ENCODE measurements at places on chromosomes 11 and 22. TPM values are rescaled to one million over a fixed set of nuclear protein-coding genes. Genes with fewer than 3 reads are reported as not detected.

Gene HEPHL1
- not detected for total RNA-seq

Gene SPDYC
- not detected for total RNA-seq

Gene CNTF
- total RNA-seq = 4.7 TPM

Gene CHRDL2
- total RNA-seq = not detected

Gene ENTHD1
- total RNA-seq = not detected

Gene KRTAP5-1
- total RNA-seq = not detected

DNA sequence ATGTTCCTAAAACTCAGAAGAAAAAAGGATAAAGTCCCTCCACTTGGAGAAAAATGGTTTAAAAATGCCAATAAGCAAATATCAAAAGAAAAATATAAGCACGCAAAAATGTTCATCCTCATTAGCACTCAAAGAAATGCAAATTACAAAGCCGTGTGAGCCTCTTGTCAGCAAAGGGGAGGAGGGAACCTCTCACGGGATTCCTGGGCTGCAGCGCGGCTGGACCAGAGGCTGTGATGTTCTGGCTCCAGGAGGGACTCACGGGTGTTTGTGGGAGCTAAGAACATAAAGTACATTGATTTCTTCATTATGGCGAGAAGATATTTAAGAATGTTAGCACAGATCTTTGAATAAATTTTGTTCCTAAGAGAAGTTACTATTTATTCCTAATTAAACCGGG lies 1451.2 kb downstream of the BRD1 start:
- DNase-seq = no peak

DNA sequence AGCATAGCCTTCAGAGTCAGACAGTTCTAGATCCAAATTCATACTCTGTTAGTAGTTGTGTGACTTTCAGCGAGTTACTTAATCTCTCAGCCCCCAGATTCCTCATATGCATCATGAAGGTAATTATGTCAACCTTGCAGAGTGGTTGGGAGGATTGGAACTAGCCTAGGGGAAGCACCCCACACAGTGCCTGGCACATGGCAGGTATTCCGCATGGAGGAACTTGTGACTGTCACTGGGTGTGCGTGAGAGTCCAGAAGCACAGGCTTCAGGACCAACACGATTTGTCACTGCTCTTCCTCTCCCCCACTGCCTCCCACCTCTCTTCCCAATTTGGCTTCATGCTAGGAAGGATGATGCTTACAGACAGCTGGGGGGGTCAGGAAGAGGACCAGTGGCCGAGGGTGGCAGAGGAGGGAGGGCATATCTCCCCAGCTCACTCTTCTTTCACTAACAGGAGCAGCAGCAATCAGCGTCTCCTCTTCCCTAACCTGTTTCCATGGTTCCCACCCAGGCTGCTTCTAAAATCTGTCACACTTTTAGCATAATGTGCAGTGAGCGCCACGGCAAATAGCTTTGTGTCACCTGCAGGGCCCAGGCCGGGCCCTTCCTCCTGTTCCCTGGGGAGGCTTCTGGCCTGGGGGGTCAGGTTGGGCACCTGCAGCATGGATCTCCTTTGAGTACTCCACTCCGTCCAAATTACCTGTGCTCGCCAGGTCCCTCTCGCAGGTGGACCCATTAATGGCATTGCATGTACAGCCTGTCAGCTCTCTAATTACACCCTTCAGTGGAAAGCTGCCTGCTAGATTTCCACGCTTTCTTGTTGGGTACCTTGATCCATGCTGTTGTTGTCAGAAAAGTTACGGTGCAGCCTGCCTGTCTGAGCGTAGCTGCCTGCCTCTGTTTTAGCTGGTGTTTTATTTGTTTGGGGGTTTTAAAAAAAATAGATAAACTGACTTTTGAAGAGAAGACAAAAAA lies 400.4 kb downstream of the NXPE2 start:
- DNase-seq = no peak

DNA sequence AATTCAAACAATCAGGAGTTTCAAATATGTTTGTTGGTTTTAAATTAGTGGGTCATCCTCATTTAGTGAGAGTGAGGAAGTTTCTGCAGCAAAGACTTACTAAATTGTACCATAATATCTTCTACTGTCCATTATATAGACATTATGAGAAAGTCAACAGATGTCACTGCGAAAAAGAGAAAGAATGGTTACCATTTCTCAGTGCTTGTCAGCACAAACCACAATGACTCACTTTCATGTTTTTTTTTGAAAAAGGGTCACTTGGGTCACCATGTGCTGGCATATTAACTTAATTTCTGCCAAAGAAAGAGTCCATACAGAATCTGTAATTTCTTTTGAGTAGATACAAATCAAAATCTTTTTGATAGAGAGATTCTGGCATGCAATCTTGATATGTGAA lies 924.6 kb upstream of the FAT3 start:
- DNase-seq = no peak

- no peak for DNase-seq
Observed at GRCh38 chr11:33787076-33787475, 12.8 kb upstream of the FBXO3 start.

Measured in natural killer cell treated with Interleukin-12 subunit alpha and Interleukin-12 subunit beta and Interleukin-15 and Interleukin-18, amount 100 ng/mL, for 72 hours (primary cell).